ENCODE measurements at places on chromosomes 6 and 20. TPM values are rescaled to one million over a fixed set of nuclear protein-coding genes. Genes with fewer than 3 reads are reported as not detected.

Gene VIP
- 0.41 TPM for total RNA-seq

- DNase-seq: no peak
Measured at GRCh38 chr6:56655996-56656395, 13.3 kb upstream of the DST start.

DNA sequence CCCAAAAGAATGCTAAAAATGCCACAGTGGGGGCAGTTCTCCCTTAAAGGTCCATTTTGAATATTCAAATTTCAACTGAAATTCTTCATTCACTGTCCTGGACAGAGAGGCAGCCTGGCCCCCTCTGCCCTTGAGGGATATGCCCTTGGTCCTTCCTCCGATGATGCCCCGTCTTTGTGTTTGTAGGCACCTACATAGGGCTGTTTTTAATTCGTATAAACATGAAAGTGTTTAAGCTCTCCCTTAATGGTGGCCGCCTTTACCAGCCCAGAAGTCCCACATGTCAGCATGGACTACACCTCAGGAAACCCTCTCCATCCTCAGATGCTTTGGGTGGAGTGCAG is 70.2 kb downstream of the SSR1 start:
- DNase-seq: no peak

- DNase-seq: no peak
Measured at GRCh38 chr6:39422238-39422637, 99.7 kb upstream of the KCNK16 start.

DNA sequence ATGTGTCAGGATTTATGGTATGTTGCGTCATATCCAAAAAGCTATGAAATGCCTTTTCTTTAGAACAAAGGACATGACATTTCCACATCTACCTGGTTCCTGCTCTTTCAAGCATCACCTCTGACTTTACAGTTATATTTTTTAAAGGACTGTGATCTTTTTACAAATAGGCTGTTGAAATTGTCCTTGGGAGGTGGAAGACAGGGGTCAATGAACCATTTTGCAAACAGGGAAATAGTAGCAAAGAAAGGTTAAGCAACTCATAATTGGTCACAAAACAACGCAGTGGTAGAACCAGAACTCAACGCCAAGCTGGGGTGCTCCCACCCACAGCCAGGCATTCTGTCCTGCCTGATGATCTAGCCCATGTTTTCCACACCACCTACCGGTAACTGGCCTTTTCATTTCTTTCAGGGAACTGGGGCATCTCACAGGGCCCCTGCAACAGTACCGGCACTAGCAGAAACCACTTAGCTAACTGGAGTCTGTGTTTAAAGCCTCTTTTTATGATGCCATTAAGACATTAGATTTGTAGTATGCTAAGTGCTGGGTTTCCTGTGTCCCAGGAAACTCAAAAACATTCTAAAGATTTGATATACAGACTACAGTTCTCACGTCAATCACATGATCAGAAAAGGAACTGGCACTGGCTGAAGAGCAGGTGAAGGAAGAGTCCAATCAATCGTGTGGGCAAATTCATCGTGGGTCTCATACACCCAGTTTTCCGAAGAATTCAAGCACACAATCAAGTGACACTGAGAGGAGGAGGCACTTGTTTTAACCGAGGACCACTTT is 13.9 kb downstream of the ZNF217 start:
- no peak for DNase-seq

GRCh38 chr6:14765721-14766390 is 480.0 kb upstream of the JARID2 start:
- no peak for DNase-seq

Data from Right ventricle myocardium inferior (tissue), 1 donor.